ENCODE measurements at places on chromosomes 13 and 19.

DNA sequence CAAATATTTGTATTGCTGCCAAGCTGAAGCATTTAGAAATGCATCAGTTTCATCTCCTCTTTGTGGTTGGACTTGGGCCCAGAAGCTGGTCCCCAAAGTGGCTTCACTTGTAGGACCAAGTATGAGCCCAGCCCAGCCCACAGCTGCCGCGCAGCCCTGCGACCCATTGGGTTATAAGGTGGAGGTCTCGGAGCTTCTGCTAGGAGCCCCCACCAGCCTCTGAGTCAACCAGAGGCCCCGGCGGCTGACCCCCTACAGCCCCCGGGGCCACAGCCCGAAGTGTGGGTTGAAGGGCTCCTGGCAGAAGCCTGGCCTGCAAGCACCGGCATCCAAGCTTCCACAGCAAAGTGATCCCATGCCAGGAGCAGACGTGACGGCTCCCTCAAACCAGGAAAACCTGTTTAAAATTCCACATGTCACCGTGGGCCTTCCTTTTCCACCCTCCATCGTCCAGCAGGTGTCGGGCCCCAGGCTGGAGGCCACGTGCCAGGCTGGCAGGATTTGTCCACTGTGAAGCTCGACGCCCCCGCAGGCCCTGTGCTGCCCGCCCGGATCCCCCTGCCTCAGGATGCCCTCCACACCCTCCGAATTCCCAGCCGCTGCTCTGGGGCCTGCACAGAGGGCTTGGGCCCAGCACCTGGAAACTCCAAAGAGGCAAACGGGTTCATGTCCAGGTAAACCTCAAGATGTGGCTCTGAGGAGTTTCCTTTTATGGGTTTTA lies 54.7 kb downstream of the C13orf46 start:
- no peak for DNase-seq

- no peak for DNase-seq
Measured at GRCh38 chr19:15412832-15413231, 6.0 kb downstream of the AKAP8L start.

GRCh38 chr13:21048901-21049698 lies 12.3 kb downstream of the LATS2 start:
- DNase-seq = no peak

- DNase-seq = no peak
Measured at GRCh38 chr19:10946958-10947657, 13.7 kb upstream of the SMARCA4 start.

DNA sequence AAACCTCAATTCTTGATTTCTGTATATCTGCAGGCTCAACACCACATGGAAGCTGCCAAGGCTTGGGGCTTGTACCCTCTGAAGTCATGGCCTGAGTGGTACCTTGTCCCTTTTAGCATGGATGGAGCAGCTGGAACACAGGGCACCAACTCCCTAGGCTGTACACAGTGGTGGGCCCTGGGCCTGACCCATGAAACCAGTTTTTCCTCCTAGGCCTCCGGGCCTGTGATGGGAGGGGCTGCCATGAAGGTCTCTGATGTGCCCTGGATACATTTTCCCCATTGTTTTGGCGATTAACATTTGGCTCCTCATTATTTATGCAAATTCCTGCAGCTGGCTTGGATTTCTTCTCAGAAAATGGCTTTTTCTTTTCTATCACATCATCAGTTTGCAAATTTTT lies 131.6 kb downstream of the NDFIP2 start:
- DNase-seq = no peak

GRCh38 chr19:5820785-5821184 lies 15.9 kb downstream of the NRTN start:
- DNase-seq = no peak

DNA sequence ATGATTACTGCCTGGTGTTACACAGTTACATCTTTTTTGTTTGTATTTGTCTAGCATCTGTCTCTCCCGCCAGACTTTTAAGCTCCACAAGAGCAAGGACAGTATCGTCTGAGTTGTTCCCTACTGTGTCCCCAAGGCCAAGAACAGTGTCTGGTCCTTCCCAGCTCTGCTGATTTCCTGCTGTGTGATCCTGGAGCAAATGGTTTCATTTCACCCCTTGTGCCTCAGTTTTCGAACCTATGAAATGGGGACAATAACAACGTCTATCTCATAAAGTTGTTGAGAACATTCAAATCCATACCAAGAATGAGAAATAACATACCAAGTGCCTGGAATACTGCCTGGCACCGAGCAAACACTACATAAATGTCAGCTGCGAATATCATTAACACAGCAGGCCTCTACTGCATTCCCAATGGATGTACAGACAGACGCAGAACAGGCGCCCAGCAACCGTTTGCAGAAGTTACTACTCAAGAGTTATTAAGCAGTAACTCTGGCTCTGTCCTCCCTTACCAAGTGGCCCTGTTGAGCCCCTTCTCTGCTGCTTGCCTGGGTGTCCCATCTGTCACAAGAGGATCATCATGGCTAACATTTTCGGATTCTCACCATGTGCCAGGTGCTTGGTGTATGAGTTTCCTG lies 11.4 kb downstream of the XRCC1 start:
- no peak for DNase-seq

DNA sequence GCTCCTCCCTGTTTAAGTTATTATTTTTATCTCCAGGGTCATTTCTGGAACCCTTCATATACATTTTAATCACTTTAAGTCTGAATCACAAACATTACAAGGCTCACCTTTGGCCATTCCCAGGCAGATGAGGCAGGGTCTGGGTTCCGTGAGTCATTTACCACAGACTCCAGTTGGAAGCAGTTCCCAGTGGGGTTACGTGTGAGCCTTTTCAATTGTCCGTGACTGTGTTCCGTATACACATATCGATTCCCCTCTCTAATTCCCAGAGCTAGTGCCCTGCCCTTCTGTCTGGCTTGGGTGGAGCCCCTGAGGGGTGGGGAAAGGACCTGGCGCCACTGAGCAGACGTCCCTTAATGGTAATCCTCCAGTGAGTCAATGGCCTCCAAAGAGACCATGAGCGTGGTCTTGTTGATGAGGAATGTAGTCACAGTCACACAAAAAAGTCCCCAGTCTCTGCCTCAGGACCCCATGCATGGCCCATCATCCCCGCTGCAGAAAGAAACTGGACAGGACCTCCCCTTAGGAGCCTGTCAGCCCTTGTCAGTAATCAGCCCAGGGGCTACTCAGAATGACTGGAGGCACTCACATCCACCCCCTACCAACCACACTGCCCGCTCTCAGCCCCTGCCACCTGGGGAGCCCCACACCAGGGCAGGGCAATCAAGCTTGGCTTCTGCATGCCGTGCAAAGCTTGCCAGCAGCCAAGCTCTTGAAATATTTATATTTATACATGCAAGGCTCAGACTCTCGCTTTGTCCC lies 144.4 kb downstream of the ZIC5 start:
- DNase-seq = no peak

- no peak for DNase-seq
Measured at GRCh38 chr13:112840472-112841302, 128.3 kb upstream of the MCF2L start.

- no peak for DNase-seq
Measured at GRCh38 chr13:26557051-26557392, 461 bp upstream of the WASF3 start.

DNA sequence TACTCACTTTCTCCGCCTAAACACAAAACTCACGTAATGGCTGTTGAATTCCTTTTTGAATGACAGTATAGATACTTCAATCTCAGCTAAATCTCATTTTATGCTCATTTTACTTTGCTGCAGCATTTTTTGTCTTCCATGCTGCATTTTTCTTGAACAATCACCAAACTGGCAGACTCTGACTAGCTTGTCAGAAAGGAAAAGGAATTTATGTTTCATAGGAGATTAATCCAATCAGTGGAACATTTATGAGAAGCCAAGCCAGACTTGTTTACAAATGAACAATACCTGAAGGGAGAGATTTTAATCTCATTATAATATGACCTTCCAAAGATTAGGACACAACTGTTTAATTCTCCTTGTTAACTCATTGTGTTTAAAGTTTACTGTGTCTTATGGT lies 1044.3 kb downstream of the DIAPH3 start:
- DNase-seq = no peak

GRCh38 chr19:11986754-11987153 lies 21.9 kb downstream of the ZNF763 start:
- DNase-seq = no peak

DNA sequence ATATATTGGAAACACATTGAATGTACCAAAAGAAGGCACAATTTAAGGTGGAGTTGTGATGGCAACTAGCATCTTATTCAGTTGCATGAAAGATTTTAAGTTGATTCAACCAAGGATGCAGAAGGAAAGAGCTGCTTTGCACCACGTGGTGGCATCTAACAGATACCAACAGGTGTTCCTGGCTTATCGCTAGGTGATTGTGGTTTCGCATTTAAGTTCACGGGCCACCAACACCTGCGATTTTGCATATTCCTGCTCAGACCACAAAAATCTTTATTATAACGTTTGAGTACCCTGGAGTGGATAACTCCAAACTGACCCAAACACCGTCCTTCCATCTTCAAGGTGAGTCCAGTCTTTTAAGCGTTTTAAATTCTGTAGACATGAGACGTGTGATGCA lies 45.3 kb downstream of the RGCC start:
- DNase-seq = peak; percentile 58

- DNase-seq = no peak
Measured at GRCh38 chr19:7868326-7868670, 5.9 kb downstream of the PRR36 start.

All from NCI-H526 treated with DMSO at 0.1 percent for 48 hours (cell line).